ENCODE measurements at places on chromosomes 1 and 21. TPM values are rescaled to one million over a fixed set of nuclear protein-coding genes. Genes with fewer than 3 reads are reported as not detected.

- DNase-seq: no peak
These were observed 13.3 kb downstream of the CDKN2C start for GRCh38 chr1:50983219-50983802.

- DNase-seq: no peak
These were observed 81.1 kb downstream of the CACHD1 start for GRCh38 chr1:64550946-64551605.

DCST1 gene
- not detected for total RNA-seq

TFF2 gene
- not detected for total RNA-seq

DNA sequence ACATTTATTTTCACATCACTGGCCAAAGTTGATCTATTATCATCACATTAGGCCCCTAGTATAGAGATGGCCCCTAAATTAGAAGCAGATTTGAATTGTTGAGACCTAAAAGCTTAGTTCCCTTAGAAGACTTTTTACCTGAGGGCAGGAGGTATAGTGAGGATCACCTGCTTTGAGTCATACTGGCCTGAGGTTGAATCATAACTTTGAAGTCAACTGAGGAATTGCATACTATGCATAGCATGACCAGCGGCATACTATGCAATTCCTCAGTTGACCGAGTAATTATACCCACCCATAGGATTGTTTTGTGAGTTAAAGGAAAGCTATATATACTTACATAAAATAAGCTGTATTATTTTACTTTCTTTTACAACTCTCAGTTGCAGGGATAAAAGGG lies 50.3 kb upstream of the DPH5 start:
- DNase-seq: no peak

DNA sequence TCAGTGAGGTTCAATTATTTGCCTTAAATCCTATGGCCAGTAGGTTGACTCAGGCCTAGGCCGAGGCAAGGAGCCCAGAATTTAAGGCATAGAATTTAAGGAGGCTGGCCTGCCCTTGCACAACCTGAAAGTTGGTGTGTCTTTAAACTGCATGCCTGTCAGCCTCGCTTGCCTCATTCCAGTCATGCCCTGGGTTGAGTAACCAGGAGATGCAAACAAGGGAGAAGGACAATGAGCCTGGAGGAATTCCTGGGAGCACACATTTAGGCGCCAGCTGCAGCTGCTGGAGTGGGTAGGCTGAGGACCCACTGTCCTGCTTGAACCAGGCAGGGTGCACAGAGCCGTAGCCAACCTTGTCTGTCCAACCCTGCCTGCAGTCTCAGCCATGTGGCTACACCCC lies 11.7 kb downstream of the CD2 start:
- DNase-seq: no peak

GRCh38 chr1:7536891-7537591 lies 234.1 kb upstream of the VAMP3 start:
- no peak for DNase-seq

DNA sequence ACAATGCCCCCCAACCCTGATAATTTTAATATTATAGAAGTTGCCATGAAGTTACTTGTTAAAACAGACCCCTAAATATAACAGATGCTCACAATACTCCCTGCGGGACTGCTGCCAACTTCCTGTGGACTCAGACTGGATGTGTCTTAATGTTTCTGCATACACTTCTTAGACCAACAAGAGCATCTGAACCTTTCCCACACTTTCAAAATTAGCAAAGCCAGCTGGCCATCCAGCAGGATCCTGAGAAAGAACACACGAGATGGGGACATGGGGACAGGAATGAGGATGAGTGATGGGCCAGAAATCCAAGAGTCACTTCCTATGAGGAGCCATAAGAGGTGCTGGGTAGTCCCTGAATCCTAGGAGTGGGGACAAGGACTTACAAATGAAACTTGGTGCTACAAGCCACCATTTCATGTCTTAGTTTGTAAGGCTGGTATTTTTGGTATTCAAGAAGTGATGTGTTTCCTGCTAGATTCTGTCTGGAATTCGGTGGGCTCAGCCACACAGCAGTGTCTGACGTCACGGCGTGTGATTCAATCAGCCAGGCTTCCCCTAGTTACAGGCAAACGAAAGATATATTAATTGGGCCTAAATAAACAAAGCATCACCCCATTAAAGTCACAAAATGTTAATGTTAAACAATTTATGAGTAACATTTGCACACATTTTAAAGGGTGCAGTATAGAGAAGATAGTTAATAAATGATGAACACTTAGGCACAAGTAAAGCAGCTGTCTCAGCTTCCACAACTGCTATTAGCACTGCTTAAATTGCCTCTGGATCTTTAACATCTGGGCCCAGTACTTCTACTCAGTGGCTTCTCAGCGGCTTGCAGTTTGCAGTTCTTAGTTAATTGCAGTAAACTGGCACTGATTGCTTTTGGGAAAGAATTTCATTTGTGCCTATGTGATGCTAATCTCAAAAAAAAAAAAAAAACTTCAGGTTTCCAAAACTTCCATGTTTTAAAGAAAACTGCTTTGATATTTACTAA lies 41.2 kb upstream of the RGS8 start:
- DNase-seq: no peak

DNA sequence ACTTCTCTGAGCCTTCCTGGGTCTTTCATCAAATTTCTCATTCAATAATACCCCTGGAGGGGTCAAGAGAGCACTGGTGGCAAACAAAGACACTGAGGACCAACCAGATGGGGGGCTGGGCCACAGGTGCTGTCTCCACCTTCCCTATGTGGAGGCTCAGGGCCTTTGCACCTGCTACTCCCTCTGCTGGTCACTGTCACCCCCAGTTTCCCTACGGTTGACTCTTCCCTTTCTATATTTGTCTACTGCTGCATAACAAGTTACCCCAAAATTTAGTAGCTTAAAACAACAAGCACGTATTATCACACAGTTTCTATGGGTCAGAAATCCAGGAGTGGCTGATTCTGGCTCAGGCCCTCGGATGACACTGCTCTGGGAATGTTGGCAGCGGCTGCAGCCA lies 138.8 kb upstream of the RUNX3 start:
- no peak for DNase-seq

DNA sequence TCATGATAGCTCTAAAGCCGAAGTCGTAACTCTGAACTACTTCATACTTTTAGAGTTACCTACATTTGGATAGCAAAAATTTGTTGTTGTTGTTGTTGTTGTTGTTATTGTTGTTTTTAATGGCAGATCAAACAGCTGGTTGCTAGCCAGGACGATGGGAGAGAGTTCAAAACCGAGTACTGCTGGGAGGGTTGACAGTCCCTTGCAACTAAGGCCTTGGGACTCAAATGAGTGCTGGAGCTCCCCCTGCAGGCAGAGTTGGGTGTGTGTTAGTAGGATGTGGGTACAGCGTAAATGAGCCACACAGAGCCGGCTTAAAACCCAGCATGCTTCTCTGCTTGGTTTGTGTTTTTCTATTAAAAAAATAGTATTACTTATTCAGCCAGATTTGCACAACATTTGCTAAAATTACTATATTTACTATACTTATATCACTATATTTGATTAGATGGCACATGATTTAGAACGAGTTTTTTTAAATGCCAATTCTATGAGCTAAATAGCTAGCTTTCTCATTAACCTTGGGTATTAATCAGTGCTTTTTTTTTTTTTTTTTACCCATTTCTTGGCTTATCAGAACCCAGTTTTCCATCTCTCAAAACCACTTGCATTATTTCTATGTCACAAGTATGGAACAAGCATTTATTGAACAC lies 129.2 kb upstream of the SYT6 start:
- peak; percentile 95 for DNase-seq

PTPN22 gene
- not detected for total RNA-seq

HEYL gene
- 0.14 TPM for total RNA-seq

IQGAP3 gene
- 7.3 TPM for total RNA-seq

GRCh38 chr1:209580577-209580976 lies 2.9 kb upstream of the CAMK1G start:
- DNase-seq: no peak

Measured in dermis blood vessel endothelial cell (primary cell).